GM23248 (cell line): ENCODE measurements at places on chromosomes 7 and 10.

DNA sequence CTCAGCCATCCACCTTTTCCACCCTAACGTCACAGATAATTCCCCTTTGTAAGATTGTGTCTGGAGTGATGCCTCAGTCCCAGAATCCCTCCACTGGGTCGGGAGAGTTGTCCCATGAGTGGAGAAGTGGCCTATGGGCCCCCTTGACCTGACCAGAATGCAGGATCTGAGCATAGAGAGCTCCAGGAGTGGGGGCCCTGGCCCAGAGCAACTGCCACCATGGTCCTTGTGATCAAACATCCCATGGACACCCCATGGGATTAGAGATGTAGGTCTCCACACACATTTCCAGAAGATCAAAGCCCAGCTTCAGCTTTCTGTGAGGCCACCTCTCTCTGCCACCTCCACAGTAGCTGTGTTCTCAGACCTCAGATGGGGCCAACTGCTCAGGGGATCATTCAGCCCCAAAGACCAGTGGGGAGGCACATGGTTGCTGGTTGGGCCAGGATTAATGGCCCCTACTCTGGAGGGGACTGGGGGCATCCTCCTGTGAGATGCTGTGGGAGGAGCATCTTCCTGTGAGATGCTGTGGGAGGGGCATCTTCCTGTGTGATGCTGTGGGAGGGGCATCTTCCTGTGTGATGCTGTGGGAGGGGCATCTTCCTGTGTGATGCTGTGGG lies 28.5 kb upstream of the DPYSL4 start:
- DNase-seq: peak; percentile 10

GRCh38 chr10:132164761-132165278 lies 21.9 kb upstream of the DPYSL4 start:
- no peak for DNase-seq

- no peak for DNase-seq
Observed at GRCh38 chr10:30364345-30365268, 15.5 kb upstream of the MTPAP start.

DNA sequence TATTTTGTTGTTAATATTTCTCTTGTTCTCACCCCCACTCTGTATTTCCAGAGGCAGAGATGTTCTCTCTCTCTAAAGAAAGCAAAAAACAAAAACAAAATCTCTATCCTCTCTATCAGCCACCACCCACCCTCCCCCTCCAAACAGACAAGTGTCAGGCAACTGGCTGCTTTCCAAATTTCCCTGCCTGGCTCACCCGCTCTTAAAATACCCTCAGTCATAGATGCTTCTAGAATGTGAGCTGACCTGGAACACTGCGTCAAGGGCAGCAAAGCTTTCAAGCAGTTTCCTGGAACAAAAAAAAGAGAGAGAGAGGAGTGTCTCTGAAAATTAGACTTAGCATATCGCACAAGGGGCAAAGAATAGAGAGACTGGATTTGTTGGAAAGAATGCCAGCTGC lies 341.0 kb upstream of the ZMIZ1 start:
- no peak for DNase-seq

GRCh38 chr10:17190602-17191001 lies 10.9 kb downstream of the TRDMT1 start:
- no peak for DNase-seq

DNA sequence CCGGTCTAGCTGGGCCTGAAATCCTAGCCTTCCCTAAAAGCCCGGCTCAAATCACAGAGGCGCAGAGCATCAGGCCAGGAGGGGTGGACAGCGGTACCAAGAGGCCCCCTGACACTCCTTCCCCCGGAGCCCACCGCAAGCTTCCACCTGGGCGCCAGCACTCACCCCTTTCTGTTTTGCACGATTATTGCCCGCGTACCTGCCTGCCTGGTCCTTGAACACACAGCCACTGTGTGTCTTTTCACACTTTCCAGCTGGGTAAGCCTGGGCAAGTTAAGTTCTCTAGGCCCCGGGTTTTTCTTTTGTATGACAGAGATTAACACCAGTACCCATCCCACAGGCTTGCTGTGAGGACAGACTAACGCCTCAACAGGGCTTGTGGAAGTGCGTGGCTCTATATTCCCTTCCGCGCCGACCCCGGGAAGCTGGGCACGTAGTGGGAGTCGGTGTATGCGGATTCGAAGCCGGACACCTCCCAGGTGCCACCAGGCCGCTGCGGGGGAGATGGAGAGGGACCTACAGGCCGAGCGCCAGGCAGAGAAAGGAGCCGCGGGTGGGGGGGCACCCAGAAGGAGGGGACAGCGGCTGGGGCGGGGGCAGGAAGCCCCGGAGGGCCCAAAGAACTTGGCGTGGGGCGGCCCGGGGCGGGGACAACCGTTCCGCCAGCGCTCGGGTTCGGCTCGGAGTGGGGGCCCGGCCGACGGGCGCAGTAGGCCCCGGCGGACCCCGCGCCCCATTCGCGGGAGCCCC lies 792 bp downstream of the ZNF746 start:
- peak; percentile 64 for DNase-seq

DNA sequence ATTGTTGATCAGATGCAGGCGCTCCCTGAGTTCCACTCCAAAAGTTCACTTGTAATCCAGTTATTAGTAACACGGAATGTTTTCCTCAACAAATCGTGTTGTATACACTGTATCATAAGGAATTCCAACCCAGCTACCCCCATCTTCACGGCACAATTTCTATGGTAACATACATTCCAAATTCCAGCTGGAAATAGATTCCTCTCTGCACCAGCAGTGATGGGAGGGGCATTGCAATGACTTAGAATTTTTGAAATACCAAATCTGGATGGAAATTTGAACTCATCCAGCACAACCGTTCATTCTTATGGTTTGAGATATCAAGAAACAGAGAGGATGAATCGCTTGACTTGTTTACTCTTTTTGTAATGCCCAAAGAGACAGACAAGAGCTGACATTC lies 38.9 kb upstream of the RHEB start:
- DNase-seq: peak; percentile 34

DNA sequence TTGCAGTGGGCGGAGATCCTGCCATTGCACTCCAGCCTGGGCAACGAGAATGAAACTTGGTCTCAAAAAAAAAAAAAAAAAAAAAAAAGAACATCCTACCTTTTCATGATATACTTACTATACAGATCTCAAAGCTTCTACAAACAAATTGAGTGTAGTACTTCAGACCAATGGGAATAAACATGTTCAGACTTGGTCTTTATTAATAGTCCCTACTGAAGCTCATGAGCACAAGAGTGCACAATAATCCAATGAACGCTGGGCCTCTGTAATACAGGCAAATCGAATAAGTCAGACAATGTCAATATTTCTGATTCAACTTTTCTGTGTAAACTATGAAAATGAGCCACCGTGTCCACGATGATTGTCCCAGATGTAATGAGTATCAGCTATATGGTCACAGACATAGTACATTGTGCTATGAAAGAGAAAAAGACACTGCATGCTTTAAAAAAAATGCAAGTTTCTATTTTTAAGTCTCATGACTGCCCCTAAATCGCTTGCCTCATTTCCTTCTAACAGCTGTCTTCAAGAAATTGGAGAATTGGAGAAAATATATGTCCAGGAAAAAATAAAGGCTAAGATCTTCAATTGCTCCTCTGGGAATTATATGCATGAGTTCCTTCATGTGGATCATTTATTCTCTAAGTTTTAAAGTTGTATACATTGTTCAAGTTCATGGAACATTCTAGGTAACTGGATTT lies 64.0 kb upstream of the CTTNBP2 start:
- DNase-seq: no peak

GRCh38 chr10:8049865-8050555 lies 4.5 kb upstream of the GATA3 start:
- DNase-seq: no peak

- DNase-seq: no peak
Observed at GRCh38 chr10:32605787-32606186, 159.8 kb downstream of the CCDC7 start.

GRCh38 chr7:92768501-92769393 lies 67.6 kb downstream of the CDK6 start:
- peak; percentile 48 for DNase-seq

GRCh38 chr10:96835899-96836298 lies 3.8 kb downstream of the LCOR start:
- peak; percentile 42 for DNase-seq

DNA sequence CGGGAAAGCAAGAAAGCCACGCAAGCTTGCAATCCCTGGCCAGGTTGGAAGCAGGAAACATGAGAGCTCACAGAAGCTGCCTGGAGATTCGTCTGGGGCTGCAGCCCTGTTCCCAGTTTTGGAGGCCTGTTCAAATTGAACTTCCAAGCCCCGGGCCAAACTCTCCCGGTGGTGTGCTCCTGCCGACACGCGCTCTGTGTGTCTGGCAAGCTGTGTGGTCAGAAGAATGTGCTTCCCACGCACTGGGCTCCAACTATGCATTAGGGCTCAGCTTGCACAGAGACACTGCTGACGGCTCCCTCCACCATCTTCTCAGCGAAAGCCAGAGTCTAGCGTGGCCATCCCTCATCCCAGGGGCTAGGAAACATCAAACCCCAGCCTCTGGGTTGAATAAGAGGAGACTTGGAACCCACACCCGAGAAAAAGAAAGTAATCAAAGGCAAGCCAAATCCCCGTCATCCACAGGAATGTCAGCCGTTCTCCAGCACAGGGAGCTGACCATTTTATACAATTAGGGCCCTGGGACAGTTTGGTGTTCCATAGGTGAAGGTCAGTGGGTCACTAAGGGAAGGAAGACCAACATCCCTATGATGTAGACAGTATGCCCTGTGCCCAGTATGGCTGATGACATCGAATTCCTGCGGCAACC lies 107.2 kb downstream of the FGFR2 start:
- DNase-seq: peak; percentile 18

GRCh38 chr7:72504061-72504706 lies 92.0 kb upstream of the CALN1 start:
- DNase-seq: peak; percentile 6

- no peak for DNase-seq
Observed at GRCh38 chr7:132436121-132436520, 140.1 kb downstream of the PLXNA4 start.

DNA sequence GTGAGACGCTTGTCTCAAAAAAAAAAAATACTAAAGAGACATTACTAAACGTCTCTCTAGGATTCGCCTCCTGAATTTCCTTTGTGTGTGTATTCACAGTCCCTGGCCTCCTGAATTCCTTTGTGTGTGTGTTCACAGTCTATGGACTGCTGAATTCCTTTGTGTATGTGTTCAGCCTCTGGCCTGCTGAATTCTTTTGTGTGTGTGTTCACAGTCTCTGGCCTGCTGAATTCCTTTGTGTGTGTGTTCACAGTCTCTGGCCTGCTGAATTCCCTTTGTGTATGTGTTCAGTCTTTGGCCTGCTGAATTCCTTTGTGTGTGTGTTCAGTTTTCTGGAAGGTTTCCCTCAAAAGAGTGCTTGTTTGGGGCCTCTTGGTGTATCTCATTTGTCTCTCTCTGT lies 8.2 kb downstream of the BMS1 start:
- DNase-seq: peak; percentile 27

GRCh38 chr7:140659856-140660255 lies 12.9 kb upstream of the ADCK2 start:
- peak; percentile 59 for DNase-seq

GRCh38 chr7:100942045-100942774 lies 7.1 kb upstream of the MUC3A start:
- no peak for DNase-seq

DNA sequence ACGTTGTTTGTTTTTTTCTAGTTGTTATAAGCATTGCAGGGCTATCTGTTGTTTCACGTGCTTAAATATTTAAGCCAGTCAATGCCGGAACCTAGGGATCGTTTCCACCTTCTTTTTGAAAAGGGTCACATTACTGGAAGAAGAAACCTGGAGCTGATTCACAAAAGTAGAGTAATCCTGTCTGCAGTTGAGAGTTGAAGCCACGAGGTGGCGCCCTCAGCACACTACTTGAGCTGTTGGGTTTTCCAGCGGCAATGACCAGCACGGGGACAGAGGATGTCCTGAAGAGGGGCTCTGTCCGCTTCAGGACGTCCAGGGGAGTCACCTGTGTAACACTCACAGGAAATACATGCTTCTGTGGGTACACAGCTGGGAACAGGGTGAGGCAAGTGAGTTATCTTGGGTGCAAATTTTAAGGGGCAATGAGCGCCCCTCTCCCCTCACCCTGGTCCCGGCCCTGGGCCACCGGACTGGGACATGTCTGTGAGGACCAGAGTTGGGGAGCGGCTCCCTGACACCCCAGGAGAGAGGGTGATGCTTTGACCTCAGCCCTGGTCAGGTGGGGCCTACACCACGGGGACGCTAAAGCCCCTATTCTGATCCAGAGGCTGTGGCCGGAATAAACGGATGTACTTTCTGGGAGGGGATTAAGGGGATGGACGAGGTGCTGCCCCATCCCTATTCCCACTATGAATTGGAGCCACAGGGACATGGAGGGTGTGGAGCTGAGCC lies 26.3 kb upstream of the WDFY4 start:
- peak; percentile 77 for DNase-seq

DNA sequence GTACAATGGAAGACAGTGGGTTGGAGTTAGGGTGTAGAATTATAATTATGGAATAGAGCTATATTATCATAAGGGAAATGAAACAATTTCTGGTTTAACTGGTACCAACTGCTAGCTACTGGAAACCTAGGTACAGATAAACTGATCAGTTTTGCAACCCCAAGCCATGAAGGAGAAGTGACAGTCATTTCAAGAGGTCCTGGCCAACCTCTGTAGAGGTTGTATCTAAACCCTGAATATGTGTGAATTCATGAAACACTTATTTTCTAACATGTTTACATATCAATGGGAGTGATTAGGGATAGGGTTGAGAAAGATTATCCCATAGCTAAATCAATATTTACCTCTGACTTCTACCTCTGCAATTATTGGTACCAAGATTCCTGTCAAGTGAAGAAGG lies 29.9 kb upstream of the CC2D2B start:
- DNase-seq: no peak

GRCh38 chr7:83359108-83359507 lies 196.4 kb upstream of the PCLO start:
- no peak for DNase-seq

DNA sequence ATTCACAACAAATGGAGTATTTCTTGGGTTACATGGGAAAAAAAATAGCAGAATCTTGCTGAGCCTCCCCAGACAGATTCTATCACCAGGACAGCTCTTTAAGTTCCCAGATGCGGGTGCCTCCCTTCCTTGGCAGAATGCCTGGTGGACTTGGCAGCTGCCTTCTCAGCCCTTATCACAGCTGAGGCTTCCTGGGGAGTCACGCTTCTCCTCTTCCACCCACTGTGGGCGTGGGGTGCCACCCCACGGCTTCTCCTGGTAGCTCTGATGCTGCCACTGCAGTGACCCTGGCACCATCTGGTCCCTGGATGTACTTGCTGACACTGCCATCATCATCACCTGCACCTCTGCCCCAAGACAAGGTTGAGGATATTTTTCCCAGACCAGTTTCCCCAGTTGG lies 16.2 kb upstream of the NME8 start:
- peak; percentile 7 for DNase-seq

- no peak for DNase-seq
Observed at GRCh38 chr7:84177758-84178412, 16.7 kb downstream of the SEMA3A start.

GRCh38 chr10:69087590-69088470 lies at the start of gene SRGN:
Gene SRGN (plus strand): TSS chr10:69088103. CDS start chr10:69088158, 55 bp downstream.
- DNase-seq: peak; percentile 74

GRCh38 chr10:45227456-45227855 lies 88.0 kb downstream of the OR13A1 start:
- no peak for DNase-seq
